ENCODE measurements at places on chromosomes 7 and 10.

DNA sequence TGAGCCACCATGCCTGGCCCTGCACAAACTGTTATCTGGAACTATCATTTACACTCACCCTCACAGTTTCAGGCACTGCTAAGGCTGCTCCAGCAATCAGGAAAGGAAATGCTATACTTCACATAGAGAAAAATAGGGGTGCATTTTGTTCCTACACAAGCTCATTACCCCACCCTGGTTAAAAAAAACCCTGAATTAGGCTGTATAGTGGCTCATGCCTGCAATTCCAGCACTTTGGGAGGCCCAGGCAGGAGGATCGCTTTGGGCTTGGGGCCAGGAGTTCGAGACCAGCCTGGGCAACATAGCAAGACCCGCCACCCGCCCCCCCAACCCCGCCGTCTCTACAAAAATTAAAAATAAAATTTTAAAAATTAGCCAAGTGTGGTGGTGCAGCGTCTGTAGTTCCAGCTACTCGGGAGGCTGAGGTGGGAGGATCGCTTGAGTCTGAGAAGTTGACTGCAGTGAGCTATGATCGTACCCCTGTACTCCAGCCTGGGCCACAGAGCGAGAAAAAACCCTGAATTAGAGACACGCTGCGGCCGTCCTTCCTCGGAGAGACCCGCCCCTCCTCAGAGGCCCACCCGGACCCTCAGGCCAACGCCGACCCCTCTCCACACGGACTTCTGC, 539 bp downstream of the PTCD1 start:
- no peak for DNase-seq

GRCh38 chr10:89171263-89171872, 35.7 kb downstream of the CH25H start:
- DNase-seq = no peak

DNA sequence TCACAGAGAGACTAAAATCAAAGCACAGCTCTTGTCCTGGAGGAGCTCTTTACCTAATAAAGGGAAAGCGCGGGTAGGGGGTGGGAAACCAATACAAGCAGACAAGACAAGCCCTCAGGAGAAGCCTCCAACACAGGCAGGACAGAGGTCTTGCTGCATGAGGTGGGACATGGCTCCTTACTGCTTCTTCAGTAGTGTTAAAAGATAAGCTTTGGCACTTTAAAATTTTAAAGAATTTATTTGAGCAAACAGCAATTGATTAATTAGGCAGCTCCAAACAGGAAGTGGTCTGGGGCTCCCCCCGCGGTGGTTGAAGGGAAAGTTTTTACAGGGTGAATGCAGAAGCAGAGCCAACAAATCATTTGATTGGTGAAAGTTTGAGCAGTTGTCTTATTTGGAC, 50.3 kb upstream of the MACC1 start:
- DNase-seq = peak; percentile 73

GRCh38 chr7:55903985-55904759, 16.9 kb downstream of the ZNF713 start:
- DNase-seq = no peak

GRCh38 chr7:41747961-41748360, 45.1 kb upstream of the INHBA start:
- DNase-seq = no peak

DNA sequence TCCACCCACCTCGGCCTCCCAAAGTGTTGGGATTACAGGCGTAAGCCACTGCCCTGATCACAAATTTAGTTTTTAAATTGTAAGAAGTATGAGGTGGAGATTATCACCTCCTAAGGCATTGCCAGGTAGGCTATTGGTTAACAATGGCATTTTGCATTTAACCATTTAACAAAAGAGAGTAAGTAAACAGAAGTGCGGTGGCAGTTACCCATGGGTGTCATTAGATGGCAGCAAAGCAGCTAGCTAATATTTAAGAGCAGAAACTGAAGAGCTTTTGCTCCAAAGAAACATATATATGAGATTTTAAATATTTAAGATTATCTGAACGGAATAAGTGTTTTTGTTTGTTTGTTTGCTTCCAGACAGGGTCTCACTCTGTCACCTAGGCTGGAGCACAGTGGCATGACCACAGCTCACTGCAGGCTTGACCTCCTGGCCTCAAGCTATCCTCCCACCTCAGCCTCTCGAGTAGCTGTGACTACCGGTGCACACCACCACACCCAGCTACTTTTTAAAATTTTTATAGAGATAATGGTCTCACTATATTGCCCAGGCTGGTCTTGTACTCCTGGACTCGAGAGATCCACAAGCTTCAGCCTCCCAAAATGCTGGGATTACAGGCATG, 325.5 kb upstream of the C7orf33 start:
- peak; percentile 44 for DNase-seq

DNA sequence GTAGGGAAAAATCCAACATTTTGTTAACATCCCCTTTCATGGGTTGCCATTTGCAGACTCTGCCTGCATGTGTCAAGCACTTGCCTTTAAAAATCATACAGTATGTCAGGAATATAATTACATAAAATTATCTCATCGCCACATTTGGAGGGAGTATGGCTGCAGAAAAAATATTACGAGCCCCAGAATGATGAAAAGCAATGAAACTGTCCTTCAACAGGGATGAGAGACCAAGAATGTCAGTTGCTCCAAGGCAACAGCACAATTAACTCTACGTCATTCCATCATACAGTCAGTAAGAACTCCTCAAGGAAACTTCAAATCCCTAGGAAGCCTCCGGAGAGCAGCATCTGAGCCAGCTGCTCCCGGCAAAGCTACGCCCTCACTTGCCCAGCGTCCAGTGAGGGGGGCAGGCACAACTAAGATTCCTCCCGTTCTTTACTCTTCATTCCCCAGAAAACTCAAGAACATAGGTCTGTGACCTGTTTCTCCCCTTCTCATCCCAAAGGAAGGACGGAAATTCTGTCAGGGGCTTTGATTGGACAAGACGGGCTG, 132.9 kb downstream of the ANLN start:
- DNase-seq = no peak

- DNase-seq = no peak
Measured at GRCh38 chr7:129103561-129104324, 40.8 kb upstream of the TSPAN33 start.

DNA sequence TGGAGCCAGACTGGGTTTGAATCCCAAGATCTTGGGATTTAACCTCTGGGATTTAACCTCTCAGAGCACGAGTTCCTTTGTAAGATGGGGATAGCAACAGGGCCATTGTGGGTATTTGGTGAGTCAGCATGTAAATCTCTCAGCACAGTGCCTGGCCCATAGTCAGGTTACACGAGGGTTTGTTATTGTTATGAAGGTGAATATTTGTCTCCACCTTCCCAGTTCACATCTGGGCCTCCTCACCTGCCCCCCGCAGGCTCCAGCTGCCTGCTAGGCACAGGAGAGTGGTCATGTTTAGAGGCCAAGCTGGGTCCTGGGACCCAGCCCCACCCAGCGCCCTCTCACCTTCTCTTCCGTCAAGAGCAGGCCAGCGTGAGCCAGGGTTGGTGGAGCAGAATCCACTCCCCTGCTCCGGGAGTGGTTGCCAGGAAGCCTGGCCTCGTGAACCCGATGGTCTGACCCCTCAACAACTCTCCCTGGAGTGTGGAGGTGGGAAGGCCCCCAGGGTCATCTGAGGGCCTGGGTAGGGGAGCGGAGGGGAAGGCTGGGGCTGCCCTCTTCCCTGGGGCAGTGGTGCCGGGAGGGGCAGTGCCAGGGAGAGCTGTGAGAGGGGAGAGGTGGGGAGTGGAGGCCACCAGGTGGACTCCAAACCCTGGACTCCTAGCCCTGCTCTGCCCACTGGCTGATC, 26.0 kb downstream of the FAM241B start:
- DNase-seq = no peak

DNA sequence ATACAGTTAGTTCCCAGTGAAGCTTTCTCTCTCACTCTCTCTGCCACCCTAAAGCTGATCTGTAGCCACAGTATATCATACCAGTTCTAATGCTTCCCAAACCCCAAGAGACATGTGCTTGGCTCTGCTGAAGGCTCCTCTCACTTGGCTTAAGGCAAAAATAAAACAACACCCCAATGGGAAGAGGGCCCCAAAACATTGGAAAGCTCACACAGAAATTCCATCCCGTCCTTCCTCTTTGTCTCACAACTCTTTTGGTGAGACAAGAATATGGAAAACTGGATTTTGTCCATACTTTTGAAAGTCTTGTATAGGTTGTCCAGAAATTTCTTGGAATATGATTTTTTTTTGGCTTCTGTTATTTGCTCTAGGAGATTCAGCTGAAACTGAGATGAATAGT, 56.1 kb upstream of the WNT16 start:
- no peak for DNase-seq

DNA sequence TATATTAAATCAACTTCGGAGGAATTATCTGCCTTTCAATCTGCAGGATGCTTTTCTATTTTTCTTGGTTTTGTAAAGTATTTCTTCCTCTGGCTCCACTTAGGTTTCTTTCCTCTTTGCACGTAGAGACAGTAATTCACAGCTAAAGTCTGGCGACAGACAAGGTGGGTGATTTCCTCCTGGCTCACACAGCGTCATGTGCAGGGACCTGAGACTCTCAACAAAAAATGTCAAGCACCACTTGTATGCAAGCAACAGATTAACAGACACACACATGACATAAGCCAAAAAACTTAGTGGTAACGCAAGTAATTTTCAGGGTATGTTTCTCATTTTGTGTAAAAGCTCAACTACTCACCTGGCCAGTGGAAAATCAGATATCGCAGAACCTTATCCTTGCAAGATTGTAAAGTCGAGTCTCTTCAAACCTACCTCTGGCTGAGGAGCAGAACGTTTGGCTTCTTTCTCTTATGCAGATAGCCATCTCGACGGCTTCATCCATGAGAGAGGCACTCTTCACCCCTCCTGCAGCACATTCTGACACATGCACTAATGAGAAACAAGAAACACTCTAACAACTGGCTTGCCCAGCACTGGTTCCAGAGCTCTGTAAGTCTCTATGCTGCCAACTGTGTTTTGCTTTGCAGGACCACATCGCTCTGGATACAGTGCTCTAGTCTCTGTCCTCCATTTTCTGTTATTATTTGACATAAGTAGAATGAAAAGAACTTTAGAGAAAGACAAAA, 188.0 kb downstream of the CDCA7L start:
- DNase-seq = no peak

- no peak for DNase-seq
Measured at GRCh38 chr10:11085545-11085944, 67.9 kb downstream of the CELF2 start.

DNA sequence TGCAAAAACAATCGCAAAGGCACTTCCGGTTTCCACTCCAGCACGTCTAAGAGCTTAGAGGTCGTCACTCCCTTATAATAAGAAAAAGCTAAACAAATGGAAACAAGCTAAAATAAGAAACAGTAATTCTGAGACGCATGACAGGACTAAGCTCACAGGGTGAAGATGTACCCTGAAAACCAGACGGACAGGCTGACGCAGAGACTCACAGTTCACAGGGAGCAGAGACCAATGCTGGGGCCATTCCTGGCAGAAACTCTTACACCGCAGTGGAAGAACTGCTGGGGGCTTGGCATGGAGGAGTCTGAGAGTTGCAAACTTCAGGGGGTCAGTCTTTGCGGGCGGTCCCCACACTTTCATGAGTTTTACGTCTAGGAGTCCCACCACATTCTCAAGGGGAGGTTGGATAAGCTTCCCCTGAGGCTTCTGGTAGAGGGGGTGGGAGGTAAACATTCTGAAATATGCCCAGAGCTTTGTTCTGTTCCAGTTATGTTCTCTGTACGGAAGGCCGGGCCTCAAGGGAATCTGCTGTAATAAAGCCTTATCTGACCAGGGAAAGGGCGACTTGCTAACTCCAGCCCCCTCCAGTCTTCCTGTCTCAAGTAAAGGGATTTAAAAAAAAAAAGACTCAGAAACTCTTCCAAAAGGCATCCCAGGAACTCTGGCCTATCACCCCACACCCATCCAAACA, 47.8 kb downstream of the BRI3 start:
- no peak for DNase-seq

DNA sequence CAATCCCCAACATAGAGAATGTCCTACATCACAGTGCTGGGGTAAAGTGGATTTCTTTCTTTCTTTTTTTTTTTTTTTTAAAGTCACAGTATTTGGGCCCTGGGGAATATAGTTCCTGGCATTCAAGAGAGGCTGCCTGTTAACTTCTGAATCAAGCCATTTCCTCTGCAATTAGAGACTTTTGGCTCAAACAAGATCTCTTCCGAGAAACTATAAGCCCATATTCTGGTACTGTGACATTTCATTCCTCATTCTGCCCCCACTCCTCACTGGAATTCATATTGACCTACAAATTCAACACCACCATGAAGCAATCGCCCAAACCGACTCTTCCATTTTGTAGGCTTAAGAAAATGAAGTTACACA, 187.4 kb downstream of the PHTF2 start:
- no peak for DNase-seq

DNA sequence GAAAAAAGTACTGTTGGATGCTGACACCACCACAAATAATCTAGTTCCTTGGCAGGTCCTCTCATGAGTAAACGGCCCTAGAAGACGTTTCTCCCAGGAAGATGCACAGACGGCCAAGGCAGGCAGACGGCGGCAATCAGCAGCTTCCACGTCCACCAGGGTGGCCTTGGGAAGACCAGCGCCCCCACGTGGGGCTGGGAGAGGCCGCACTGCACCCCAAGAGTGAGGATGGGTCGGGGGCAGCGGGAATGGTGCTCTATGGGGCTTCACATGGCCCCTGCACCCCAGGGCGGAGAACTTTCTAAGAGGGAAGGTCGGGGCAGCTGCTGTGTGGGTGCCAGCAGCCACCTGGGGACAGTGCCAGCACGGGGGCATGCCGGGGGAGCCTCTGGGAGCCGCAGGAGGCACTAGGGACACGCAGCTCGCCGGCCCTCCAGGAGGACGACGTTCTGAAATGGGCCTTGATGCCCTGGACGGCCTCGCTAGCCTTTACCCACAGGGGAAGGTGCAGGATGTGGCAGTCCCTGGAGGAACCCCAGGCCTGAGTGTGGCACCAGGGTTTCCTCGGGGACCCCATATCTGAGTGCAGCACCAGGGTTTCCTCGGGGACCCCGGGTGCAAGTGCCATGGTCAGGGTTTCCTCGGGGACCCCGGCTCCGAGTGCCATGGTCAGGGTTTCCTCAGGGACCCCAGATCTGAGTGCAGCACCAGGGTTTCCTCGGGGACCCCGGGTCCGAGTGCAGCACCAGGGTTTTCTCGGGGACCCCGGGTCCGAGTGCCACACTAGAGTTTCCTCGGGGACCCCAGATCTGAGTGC, 539.9 kb downstream of the DNAJB6 start:
- no peak for DNase-seq

GRCh38 chr10:70899096-70899495, 10.7 kb upstream of the PCBD1 start:
- DNase-seq = no peak

Data from common myeloid progenitor, CD34-positive (primary cell).